ENCODE measurements at places on chromosomes 7 and 10.
A peak's percentile ranks its signal among the peaks of the same experiment; 100 is the strongest.

DNA sequence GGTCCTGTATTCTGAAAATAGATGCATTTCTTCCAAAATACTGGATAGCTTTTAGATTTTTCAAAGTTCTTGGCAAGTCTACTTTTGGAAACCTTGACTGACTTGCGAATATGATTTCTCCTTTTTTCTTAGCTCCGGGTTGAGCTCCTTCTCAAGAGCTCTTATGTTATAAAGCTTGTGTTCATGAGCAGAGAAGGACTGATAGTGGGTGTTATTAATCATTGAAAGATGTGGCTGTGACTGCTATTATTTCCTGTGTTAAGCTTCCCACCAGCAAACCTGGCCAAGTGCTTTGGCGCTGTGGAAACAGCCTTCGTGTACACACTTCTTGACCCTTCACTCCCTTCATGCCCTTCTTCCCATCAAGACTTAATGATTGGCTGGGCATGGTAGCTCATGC is 98.2 kb downstream of the KIAA1217 start:
- ATAC-seq: no peak

DNA sequence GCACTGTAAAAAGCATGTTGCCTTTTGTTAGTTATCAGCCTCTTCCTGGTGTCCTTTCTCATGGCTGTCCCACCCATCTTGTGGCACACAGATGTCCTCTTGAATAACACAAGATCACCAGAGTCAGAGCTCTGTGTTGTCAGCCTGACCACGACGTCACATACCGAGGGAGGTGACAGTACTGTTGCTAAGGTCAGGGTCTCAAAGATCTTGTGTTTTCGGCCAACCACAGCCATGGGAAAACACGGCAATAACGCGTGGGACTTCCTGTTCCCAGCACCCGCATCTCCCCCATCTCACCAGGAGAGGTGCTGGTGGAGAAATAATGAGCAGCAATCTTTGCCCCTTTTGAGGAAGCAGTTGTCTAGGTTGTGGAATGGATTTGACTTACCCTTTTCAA is 40.4 kb downstream of the NPVF start:
- no peak for ATAC-seq

DNA sequence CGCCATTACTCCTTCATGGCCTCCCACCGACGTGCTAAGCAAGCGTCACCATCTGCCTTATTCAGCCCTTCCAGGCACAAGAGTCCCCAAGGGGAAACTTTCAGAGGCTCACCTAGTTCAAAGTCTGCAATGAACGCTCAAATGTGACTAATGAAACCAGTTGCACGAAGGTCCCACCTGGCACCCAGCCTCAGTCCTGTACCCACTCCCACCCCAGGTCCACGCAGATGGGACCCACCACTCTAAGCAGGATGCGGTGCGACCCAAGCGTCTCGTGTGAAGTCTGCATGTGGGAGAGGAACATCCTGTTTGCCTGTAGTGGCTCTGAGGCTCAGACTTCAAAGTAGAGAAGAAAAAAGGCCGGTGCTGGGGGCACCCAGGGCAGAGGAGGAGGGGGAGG is 40.3 kb downstream of the RGS10 start:
- ATAC-seq: peak; percentile 80

GRCh38 chr7:21507627-21508343 is 35.1 kb upstream of the DNAH11 start:
- ATAC-seq: no peak

GRCh38 chr10:48818081-48818480 is 121.6 kb downstream of the LRRC18 start:
- no peak for ATAC-seq
